Effector CD4-positive, alpha-beta T cell (primary cell): ENCODE measurements at places on chromosomes 1 and 21.
A peak's percentile ranks its signal among the peaks of the same experiment; 100 is the strongest.

- DNase-seq = no peak
Measured at GRCh38 chr1:196960854-196961253, 16.5 kb upstream of the CFHR5 start.

DNA sequence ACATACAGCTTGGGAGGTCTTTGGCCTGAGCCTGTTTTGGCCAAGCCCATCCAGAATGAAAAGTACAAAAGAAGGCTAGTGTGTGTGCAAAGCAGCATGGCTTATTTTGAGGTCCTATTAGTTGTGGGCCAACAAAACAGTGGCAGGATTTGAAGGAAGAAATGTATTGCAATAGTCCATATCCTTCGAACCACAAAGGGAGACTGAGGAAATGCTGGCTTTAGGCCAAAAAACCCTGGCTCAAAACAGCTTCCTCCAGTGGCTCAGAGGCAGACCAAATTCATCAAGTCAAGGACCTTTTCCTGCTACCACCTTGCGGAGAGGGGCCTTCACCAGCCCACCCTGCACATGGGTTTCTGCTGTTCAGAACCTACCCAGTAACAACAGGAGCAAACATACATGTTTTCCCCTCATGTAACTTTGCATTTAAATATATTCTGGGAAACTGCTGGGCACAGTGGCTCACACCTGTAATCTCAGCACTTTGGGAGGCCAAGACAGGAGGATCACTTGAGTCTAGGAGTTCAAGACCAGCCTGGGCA, 43.3 kb downstream of the VPS26C start:
- no peak for DNase-seq

GRCh38 chr21:45504021-45504515, 38.2 kb downstream of the SLC19A1 start:
- DNase-seq = no peak

DNA sequence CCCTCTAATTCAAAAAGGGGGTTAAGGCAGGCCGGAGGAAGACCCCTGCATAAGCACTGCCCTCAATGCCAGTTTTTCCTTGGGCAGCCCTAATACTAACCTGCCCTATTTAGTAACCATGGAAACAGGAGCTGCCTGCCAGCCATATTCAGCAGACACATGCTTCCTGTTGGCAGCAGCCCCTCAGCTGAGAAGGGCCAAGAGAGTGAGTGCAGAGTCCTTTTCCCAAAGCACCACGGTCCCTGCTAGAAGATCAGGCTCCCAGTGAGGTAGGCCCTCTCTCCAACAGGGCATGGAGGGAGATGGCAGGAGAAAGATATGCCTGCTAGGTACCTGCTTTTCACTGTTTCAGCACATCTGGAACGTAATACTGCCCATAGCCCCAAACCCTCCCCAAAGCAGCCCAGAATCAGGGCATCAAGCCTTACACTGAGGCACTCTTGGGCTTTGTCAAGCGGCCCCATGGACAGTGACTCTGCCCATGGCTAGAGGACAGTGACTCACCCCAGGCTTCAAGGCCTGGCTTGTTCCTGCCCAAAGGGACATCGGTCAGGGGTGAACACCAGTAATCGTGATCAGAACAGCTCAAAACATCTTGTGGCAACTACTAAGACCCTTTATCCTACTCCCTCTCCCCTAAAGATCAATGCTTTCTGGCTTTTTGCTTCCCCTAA, 64.5 kb downstream of the BCAR3 start:
- no peak for DNase-seq

- no peak for DNase-seq
Measured at GRCh38 chr1:25197982-25198662, 34.2 kb downstream of the SYF2 start.

DNA sequence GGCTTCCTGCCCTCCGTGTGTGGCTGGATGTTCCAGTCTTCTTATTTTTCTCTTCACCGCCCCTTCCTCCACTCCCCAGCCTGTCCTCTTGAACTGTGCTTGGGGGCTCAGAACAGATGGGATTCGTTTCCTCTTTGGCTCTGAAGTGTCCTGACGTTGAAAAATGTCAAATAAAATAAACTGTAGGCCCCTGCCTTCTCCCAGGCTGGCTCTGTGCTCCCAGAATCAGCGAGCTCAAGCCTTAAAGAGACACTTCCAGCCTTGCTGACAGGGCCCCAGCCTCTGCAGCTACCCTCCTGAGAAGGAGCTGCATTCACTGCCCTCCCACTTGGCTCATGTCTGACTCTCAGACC, 104.2 kb upstream of the IPO9 start:
- DNase-seq = no peak

GRCh38 chr1:23896491-23896890, 16.7 kb downstream of the CNR2 start:
- DNase-seq = no peak

- no peak for DNase-seq
Measured at GRCh38 chr1:150257624-150258585, at the start of gene CA14. Gene CA14, plus strand, starts transcription at chr1:150257774. Its CDS starts 355 bp downstream, at chr1:150258129.

DNA sequence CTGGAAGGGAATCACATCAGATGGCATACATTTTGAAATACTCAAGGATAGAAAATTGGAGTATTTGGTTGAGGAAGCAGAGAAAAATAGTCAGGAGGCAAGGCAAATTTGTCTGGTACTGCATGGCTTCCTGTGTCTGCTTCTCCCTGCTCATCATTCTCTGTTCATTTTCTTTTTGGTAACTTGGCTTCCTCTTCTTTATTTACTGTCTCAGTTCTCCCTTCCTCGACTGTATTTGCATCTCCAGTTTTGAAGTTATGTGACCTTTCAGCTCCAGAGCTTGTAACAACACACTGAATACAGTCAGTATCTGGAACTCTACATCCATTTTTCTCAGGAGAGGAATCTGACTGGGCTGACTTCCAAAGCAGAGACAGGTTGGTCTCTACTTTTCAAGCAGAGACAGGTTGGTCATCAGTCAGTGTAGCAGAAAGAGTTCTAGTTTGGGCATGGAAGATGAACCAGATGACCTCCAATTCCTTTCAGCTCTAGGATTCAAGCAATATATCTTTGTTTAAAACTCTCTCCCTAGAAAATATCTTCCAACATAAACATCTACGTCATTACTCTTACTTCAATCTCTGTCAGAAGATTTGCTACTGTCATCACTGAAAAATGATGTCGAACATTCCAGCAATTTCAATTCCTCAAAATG, 571.2 kb downstream of the ADGRL2 start:
- DNase-seq = no peak

DNA sequence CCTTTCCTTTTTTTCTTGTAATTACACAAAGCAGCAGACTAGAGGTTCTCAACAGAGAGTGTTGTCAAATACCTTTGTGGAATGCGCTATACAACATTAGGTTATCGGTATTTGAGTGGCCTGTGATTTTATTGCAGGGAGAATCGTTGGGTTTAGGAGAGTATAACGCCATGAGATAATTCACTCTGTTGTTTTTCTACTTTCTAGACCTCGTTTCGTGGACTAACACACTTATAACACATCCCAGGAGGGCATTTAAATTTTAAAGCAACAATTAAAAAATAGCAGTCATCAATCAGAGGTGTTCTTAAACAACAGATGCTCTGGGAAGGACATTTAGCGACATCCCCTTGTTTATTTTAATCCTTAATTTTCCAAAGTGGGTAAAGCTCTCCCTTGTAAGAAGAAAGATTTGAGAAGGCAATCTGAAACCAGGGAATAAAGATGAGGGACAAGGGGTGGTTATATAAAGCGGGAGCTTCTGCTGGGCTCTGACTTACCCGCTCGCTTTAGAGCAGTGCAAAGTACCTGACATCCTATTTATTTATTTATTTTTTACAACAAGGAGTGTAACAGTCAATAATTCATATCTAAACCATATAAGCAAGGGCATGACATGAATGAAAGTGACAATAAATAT, 4.9 kb downstream of the PBX1 start:
- DNase-seq = no peak

GRCh38 chr1:116390195-116390594, 17.2 kb downstream of the ATP1A1 start:
- DNase-seq = peak; percentile 23

GRCh38 chr1:240998024-240998423, 359.0 kb downstream of the RGS7 start:
- DNase-seq = no peak

DNA sequence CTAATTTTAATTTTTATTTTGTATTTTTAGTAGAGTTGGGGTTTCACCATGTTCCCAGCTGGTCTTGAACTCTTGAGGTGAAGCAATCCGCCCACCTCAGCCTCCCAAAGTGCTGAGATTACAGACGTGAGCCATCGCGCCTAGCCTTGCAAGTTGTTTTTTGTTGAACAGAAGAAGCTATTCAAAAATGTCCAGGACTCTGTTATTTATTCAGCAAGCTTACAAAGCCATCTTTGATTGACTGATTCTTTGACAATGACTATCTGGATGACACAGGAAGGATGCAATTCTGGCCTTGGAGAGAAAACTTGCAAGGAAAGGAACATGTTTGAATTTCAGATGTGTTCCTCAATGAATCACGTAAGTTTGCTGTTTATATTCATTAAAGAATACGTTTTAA, 63.5 kb downstream of the MAP3K7CL start:
- DNase-seq = no peak

- DNase-seq = no peak
Measured at GRCh38 chr1:170929835-170930554, 5.3 kb upstream of the MROH9 start.

DNA sequence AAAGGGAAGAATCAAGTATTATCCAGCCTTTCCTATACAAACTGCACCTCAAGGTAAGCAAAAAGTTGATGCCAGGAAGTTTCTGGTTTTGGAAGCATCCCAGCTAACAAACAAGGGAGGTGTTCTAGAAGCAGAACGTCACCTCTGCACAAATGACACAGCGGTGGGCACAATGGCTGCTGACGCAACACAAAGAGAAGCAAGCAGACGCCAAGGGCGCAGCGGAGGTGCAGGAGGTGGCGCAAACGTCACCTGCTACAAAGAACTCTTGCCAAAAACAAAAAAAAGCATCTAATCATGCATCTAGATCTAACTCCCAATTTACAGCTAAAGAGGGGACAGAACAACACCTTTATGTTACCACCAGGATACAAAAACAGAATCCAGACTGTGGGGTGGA, 88.5 kb downstream of the NPHP4 start:
- DNase-seq = no peak

DNA sequence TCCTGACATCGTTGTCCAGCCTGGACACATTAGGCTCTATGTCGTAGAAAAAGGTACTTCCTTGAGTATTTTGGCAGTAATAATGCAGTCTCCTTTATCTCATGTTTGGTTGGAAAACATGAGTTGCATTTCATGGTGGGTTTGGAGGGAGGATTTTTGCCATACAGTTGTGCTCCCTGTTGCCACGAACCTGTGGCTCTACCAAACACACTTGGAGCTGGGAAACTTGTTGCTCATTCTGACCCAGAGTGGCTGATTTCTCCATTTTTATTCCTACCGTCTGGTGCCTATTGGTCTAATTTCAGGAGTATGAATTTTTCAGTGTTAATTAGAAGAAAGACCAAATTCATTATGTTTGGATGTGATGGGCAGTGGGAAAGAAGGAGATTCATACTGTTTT, 50.7 kb downstream of the MPZL1 start:
- DNase-seq = no peak
